ENCODE measurements at places on chromosomes 4 and X. TPM values are rescaled to one million over a fixed set of nuclear protein-coding genes. Genes with fewer than 3 reads are reported as not detected.

ADGRG2 gene
- not detected for total RNA-seq

SPANXB1 gene
- total RNA-seq, result not detected

TRIM75 gene
- under 0.01 TPM for total RNA-seq

UCHL1 gene
- total RNA-seq, result 1,289 TPM

SLC38A5 gene
- total RNA-seq, result 2.2 TPM

CYTL1 gene
- total RNA-seq, result not detected

HELT gene
- total RNA-seq, result not detected

UGT2B10 gene
- not detected for total RNA-seq

STATH gene
- not detected for total RNA-seq

AR gene
- total RNA-seq, result 0.22 TPM

SSX1 gene
- total RNA-seq, result not detected

CTAG1A gene
- total RNA-seq, result not detected

CAPN6 gene
- not detected for total RNA-seq

TCEAL3 gene
- total RNA-seq, result 12.9 TPM

Measured in placental pericyte (primary cell).